ENCODE measurements at places on chromosomes 1 and 21.

GRCh38 chr1:166145499-166145898 lies 21.3 kb downstream of the FAM78B start:
- DNase-seq: no peak

DNA sequence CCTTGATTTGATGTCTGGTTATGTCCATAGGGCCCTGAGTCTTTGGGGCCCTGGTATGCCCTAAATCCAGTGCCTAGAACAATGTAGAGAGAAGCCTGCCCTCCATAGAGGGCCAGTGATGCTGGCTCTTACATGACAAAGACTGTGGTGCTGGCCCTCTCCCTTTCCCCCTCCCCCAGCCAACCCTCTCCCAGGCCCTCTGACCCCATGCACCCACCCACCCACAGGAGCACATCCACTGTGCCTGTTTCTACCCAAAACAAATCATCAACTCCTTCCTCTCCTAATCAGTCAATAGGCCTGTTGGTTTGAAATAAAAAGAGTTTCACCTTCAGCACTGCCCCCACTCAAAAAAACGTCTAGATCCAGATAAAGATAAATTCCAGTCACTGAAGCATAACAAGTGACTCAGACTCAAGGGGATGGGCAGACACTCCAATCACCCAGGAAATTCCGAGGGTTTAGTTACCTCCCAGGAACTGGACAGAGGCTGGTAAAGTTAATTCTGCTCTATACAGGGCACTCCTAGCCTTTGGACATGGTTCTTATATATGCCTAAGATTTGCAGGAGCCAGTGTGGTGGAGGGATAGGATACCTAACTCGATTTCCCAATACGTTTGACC lies 144.8 kb upstream of the VANGL1 start:
- DNase-seq: peak; percentile 59

- DNase-seq: peak; percentile 78
Observed at GRCh38 chr1:165954940-165955339, 127.5 kb downstream of the UCK2 start.

DNA sequence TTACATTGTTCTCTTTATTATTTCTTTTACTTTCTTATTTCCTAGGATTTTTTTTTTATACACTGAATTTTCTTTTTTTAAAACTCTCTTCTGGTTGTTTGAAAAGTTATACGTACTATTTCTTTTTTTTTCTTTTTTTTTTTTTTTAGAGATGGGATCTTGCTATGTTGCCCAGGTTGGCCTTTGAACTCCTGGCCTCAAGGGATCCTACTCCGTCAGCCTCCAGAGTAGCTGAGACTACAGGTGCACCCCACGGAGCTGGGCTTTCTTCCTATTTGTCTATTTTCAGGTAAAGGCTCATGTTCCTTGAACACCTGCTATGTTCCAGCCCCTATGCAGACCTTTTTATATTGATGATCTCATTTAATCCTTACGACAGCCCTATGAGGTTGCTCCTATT lies 29.4 kb upstream of the DYRK1A start:
- DNase-seq: no peak

- no peak for DNase-seq
Observed at GRCh38 chr1:225511828-225512381, 84.1 kb upstream of the LBR start.

GRCh38 chr21:46557919-46558392 lies 46.9 kb downstream of the S100B start:
- DNase-seq: no peak

- DNase-seq: no peak
Observed at GRCh38 chr1:30386156-30386926, 337.0 kb downstream of the MATN1 start.

GRCh38 chr1:47724432-47724999 lies 272.7 kb downstream of the TRABD2B start:
- no peak for DNase-seq

- no peak for DNase-seq
Observed at GRCh38 chr1:20237646-20238045, 51.3 kb upstream of the PLA2G2C start.

DNA sequence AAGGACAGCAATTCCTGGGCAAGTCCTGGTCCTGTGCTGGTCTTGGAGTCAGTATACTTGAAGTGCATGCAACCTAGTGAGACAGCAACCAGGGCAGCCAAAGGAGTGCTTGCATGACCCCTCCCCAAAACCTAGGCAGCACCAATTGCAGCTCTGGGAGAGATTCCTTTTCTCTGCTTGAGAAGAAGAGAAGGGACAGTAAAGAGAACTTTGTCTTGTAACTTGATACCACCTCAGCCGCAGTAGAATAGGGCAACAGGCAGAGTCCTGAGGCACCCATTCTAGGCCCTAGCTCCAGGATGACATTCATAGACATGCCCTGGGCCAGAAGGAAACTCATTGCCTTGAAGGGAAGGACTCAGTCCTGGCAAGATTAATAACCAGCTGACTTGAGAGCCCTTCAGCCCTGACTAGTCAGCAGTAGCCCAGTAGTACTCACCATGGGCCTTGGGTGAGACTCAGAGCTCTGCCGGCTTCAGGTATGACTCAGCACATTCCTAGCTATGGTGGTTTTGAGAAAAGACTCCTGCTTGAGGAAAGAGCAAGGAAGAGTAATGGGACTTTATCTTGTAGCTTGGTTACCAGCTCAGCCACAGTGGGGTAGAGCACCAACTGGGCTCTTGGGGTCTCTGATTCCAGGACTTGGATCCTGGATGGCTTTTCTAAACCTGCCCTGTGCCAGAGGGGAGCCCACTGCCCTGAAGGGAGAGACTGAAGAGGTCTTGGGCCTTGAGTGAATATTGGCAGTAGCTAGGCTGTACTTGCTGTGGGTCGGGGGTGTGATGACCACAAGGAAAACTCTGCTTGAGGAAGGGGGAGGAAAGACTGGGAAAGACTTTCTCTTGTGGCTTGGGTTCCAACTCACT lies 51.7 kb upstream of the ACADM start:
- DNase-seq: peak; percentile 72

DNA sequence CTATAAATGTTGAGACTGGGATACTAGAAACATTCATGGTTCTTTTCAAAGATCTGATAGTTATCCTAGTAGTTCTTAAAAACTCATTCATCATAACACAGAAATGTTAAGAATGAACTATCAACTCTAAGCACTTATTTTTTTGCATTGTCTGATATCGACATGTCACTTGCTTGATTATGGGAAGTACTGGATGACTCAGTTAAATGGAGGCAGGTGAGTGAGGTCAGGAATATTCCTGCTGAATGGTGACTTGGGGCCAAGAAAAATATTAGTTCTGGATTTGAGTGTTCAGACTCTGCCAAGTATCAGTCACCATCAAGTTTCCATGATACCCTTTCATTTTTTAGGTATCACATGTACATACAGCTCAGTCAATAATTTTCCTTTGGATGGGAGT lies 63.6 kb downstream of the NEK7 start:
- DNase-seq: no peak

DNA sequence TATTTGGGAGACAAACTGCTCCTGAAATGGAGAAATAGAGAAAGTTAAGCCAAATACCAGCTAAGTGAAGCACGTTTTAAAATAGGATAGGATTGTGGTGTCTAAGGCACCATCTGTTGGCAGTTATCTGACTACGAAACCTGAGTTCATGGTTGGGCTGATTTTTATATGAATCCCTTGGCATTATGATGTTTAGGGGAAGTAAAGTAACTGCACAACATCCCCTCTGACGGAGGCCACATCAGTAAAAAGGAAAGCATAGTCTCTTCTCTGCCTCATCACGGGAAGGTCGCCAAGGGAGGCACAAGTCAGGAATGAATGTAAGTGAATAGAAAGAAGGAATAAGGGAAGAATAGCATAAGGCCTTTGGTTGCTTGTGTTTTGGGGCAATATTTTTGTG lies 128.0 kb downstream of the PRRX1 start:
- peak; percentile 38 for DNase-seq

GRCh38 chr1:110408488-110408887 lies 994 bp upstream of the LAMTOR5 start:
- no peak for DNase-seq

DNA sequence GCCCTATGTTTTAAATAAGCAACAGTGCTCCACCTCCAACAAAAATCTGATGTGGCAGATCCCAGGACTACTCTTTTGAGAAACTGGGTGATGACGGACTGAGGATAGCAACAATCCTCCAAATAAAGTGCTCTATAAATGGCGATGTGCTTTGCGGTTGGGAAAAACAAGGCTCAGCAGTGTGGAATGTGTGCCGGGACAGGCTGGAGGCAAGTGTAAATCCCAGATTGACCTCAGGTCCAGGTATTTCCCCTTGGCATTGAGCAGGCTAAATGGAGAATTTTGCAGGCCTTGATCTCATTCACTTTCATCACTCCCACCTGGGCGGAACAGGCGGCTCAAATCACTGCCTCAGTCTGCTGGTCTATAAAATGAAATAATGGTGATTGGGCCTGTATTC lies 35.1 kb downstream of the LRRC42 start:
- DNase-seq: peak; percentile 2

GRCh38 chr1:208835097-208835463 lies 590.9 kb upstream of the PLXNA2 start:
- DNase-seq: no peak

GRCh38 chr1:215263636-215264035 lies 181.1 kb downstream of the KCNK2 start:
- DNase-seq: no peak

GRCh38 chr1:101002551-101002950 lies 23.0 kb downstream of the DPH5 start:
- peak; percentile 15 for DNase-seq

DNA sequence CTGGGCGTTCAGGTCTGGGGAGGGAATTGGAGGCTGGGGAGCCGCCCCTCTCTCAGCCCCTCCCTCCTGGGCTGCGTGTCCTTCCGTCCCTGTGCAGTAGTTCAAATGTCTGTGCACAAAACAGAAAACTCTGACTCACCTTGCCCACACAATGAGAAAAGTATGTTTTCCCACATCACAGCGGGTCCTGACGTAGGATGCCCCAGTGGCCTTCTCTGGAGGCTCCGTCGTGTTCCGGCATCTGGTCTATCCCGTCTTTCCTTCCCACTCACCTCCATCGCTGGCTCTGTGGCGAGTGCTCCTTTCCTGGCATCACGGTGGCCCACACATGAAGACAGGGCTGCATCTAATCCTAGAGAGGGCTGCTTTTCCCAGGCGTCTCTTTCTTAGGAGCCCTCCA lies 224.0 kb downstream of the KAZN start:
- DNase-seq: no peak

DNA sequence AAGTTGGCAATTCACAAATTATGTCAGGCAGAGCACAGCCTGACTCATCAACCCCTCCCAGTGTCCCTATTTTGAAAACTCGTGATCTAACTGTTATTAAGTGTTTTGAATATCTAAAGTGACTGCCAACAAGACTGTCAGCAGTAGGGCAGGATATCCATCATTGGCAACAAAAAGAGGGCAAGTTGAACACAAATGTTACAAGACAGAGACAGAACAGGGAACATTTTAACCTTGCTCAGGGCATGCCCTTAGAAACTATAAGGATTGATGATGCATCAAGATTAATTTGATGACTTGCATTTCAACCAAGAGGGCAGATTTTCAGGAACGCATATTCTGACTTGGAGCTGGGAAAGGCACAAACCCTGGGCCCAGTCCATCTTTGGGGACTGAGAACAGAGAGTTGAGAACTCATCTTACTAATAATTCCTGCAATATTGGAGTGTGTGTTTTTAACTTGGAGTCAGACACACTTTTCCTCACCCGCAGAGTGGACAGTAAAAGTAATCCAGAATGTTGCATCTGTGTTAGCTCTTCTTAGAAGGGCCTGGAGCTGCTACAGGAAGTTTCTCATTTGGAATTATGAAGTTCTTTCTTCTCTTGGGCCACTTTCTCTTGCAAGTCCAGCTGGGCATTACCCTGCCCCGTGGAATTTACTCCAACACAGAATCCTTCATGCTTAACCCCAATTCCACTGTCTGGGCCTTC lies 317.2 kb downstream of the LTN1 start:
- DNase-seq: peak; percentile 39

DNA sequence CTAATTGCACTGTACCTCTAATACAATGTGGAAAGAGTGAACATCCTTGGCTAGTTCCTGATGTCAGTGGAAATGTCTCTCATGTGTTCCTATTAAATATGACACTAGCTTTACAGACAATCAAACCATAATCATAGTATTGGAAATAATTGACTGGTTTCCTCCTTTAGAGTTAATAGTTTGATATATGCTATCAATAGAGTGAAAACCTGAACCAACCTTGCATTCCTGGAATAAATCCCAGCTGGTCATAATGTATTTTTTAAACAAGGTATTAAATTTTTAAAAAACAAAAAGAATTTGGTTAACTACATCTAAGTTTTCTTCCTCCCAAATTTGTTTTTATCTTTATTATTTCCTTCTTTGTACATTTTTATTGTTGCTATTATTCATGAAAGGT lies 226.1 kb downstream of the SLC45A1 start:
- no peak for DNase-seq

GRCh38 chr1:48738356-48738755 lies 38.3 kb downstream of the BEND5 start:
- no peak for DNase-seq

DNA sequence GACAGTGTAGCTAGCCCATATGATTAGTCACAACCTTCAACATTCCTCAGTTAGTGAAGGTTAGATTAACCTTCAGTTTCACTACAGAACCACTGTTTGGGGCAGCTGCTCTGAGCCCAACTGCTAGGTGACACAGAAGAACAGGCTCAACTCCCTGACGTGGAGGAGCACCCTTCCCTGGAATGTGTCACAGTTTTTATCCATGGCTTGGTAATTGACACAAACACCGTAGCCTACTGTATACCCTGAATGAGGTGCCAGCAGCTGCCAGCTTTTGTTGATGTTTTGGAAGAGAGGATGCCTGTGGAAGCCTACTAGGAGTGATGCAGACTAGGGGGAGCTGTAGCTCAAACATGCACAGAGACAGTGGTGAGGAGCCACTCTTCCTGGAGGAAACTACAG lies 56.6 kb upstream of the CR2 start:
- DNase-seq: no peak

DNA sequence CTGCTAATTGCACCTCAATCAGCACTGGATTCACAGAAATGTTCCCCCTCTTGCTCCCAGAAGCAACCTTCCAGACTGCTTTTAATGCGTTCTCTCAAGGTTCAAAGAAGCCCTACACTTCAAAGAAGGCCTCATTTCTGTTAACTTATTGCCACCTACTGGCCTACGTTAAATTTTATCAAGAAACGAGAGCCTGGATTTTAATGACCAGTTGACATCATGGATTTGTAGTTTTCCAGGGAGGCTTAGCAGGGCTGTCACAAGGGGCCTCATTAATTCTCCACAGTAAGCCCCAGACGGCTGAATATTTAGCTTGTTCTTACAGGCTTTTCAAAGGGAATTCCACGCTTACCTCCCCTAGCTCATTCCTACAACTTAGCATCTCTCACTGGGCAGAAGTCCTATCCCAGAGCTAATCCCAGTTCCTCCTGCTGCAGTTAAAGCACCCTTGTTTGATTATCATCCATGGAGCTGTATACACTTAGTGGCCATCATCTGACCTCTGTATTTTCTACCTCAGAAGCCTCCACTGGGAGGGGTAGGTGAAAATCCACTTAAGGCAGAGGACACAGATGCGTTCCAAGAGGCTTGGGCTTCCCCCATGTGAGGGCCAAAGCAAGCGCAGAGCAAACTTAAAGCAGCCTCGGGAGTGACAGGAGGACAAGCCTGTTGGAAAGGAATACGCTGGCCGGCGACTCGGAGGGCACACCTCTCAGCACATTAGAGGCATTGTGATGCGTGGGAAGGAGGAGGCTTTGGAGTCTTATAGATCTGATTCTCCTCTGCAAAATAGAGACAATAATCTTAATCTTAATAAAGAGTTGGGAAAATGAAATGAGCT lies 32.2 kb upstream of the CYP4X1 start:
- no peak for DNase-seq
